CD4-positive, alpha-beta T cell treated with Interleukin-2 at 100 ng/mL for 4 hours (primary cell): ENCODE measurements at places on chromosomes 12 and 14.

- DNase-seq, result no peak
Observed at GRCh38 chr14:56487090-56487667, 92.4 kb upstream of the TMEM260 start.

- DNase-seq, result no peak
Observed at GRCh38 chr12:110353211-110353965, 50.1 kb downstream of the ANAPC7 start.

- no peak for DNase-seq
Observed at GRCh38 chr12:116179384-116179783, 98.1 kb downstream of the MED13L start.

DNA sequence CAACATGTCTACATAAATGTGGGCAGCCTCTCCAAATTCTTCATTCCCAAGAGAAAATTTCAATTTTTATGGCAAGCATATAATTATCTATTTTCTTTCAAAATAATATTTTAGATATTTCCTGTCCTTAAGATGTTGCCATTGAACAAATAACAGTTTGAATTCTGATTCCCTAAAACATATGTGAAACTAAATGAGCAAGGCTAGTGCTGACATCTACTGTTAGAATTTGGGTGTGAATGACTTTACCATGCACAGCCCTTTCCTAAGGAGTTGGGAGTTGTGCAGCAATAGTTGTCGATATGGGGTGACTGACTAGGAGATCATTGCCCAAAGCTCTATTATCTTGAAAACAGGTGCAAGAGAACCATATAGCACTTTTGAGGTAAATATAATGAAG, 108.2 kb upstream of the SLC38A4 start:
- DNase-seq, result peak; percentile 3

DNA sequence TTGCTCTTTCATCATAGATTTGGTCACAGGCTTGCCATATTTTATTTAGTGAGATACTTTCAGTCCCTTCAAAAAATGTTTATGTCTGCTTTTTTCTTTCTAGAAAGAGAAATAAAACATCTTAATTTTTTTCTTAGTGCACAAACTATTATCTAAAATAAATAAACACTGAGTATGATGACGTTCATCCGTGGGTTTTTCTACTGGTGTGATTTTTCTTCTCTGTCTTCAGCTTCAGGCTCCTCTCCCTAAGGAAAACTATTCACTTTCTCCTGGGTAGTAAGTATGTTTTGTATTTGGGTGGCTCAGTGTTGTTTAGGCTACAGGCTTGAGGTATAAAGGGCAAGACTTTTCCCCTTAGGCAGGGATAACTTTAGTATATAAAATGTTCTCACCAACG, 154.7 kb downstream of the DACT1 start:
- no peak for DNase-seq

DNA sequence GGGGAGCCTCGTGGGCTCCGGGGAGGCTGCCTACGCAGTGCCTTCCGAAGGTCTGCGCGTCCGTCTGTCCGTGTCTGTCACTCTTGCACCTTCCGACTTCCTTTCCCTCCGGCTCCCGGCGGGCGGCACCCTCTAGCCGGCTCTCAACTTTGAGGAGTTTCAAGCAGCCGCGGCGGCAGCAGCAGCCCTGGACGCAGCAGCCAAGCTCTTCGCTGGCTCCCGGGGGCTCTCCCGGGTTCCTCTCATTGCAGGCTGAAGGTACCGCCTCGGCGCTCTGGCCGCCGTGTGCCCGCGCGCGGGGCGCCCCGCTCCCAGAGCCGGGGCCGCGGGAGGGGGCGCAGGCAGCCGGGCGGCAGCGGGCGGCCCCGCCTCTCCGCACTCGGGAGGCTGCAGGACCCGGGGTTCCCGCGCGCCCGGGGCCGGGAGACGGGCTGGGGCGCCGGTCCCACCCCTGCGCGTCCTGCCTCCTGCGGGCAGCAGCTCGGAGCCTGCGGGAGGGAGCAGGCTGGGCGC, at the start of the genes AMIGO2 and PCED1B:
Gene AMIGO2, minus strand, starts transcription at position 492 of the 513 bp plus-strand sequence. CDS start 957 bp downstream, outside the sequence.
Gene PCED1B, plus strand, starts transcription at position 154 of the 513 bp plus-strand sequence. CDS start 155,443 bp downstream, outside the sequence.
- DNase-seq, result peak; percentile 68

GRCh38 chr14:24632761-24633160, 1.2 kb downstream of the GZMB start:
- no peak for DNase-seq

GRCh38 chr12:44779766-44780165, 96.3 kb downstream of the NELL2 start:
- no peak for DNase-seq

DNA sequence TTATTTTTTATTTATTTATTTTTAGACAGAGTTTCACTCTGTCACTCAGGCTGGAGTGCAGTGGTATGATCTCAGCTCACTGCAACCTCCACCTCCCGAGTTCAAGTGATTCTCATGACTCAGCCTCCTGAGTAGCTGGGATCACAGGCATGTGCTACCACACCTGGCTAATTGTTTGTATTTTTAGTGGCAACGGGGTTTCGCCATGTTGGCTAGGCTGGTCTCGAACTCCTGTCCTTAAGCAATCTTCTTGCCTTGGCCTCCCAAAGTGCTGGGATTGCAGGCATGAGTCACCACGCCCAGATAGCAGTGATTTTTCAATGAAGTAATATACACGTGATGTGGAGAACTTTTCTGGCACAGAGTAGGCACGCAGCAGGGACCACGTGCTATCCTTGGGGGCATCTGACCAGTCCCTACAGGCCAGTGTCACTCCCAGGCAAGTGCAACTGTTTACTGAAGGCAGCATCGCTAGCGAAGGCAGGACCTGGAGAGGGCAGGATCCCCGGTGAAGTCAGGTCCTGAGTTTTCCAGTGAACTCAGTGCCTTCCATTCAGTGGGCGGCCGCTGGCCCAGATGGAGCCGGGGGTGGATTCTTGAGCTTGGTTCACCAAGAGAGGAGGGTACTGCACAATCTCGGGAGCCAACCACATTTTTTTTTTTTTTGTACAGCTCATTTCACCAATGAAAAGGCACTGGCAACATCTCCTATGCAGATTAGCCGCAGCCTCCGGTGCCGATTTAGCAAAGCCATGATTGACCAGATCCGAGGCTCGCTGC, 11.1 kb upstream of the CLMN start:
- no peak for DNase-seq

DNA sequence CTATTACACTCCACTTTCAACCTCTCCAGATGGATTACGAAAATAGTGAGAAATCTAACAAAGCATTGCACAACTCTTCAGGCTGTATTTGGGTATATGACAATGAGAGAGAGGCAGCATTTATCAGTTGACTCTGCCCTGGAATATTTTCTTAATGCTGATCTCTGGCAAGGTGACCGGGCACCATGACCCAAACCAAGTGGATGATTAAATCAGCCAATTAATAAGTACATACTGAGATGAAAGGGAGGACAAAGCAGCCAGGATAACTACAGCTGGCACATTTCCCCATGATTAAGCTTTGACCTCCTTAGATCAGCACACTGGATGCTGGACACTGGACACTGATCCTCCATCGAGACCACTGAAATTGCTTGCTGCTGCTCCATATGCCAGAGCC, 218.2 kb downstream of the ASCL1 start:
- no peak for DNase-seq

GRCh38 chr12:27987331-27987730, 14.8 kb upstream of the PTHLH start:
- DNase-seq, result no peak

DNA sequence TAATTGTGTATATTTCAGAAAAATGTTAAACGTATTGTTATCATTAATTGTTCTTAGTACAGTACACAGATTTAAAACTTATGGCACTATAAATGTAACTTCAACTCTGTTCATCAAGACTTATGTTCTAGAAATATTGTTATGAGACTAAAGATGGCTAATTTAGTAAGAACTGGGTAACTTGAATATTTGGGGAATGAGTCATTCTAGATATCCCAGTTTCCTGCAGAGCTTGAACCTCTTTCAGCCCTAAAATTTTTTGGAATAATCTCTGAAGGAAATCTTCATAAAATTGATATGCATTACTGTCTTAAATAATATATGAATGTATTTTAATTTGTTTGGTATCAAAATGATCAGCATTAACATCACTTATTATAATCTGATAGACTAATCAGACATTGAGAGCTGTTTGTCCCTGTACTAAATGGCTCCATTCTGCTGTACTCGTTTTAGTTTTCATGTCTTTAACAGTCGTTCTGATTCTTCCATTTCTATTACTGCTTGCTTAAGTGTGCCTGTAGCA, 87.1 kb downstream of the VEZT start:
- no peak for DNase-seq

DNA sequence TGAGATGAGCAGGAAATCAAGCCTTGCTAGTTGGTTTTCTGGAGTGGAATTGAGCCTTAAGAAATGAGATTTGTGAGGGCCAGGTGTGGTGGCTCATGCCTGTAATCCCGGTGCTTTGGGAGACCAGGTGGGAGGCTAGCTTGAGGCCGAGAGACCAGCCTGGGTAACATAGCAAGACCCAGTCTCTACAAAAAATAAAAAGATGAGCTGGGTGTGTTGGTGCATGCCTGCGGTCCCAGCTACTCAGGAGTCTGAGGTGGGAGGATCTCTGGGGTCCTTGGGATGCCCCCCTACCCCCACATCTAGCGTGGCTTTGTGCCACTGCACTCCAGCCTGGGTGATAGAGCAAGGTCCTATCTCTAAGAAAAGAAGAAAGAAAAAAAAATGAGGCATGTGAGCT, 104.2 kb upstream of the RTL1 start:
- DNase-seq, result no peak

- DNase-seq, result no peak
Observed at GRCh38 chr12:131829791-131830334, 1.7 kb downstream of the MMP17 start.

GRCh38 chr12:54304187-54304810, 3.5 kb upstream of the NFE2 start:
- peak; percentile 20 for DNase-seq

- peak; percentile 38 for DNase-seq
Observed at GRCh38 chr12:127293507-127294310, 973.3 kb upstream of the TMEM132C start.

- no peak for DNase-seq
Observed at GRCh38 chr12:53736592-53736991, 9.3 kb upstream of the CALCOCO1 start.

DNA sequence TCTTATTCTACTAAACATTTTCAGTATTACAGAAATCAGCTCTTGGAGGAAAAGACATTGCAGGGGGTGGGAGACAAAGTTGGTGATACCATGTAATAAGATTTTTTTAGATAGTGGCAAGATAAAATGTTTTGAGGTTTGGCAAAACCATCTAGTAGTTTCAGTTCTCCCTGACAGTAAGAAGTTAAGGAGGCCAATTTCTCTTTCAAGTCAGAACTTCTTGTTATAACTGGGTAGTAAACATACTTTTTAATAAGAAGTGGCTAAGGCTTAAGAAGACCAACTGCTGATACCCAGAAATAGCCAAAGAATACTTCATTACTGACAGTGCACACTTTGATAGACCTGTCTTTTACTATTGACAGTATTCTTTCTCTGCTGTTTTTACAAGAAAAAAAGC, 452.3 kb downstream of the DIO2 start:
- no peak for DNase-seq

DNA sequence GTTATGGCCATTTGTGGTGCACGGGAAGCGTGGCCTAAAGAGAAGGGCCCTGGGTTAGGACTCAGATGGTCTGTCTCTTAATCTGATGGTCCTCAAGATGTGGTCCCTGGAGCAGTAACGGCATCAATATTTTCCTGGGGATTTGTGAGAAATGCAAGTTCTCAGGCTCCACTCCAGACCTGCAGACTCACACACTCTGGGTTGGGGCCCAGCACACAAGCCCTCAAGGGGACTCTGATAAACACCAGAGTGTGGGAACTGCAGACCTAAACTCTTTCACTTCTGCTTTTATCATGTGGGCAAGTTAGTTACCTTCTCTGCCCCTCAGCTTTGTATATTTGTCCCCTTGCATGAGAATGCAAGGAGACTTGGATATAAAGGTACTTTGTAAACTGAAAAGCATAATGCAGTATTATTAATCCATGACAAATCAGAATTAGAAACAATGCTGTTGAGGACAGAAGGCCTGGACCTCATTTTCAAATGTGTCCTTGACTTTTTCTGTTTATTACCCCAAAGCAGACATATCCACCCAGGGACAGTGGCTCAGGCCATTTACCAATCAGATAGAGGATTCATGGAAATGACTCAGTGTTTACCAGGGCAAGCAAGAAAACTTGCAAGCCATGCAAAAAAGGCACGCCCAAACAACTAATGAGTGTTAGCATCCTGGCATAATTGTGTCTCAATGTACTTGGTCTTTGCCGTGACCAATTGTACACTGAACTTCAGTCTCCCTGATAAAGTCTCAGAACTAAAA, 157.0 kb downstream of the ASCL1 start:
- DNase-seq, result no peak

DNA sequence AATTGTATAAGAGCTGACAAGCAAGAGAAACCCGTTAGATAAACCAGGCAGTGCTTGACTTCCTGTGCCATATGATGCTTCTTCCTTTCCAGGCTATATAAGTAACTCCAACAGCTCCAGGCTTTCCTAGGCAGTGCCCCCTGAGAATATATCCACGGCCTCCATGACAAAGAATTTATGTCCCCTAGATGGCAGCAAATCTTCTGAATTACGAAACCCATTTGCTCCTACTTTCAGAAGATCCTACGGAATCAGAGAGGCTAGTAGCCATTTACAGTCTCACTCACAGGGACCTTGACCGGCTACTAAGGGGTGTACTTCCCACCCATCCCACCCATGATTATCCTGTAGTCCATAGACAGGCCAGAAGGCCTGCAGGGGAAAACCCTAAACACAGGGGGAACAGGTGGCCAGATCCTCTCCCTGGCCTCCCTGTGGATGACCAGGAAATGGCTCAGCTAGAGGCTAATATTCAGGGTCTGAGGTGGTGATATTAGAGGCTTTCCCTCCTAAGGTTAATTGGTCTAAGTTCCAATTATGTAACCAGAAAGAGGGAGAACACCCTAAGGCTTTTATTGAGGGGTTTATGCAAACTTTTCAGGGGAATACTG, 77.2 kb upstream of the DCD start:
- peak; percentile 17 for DNase-seq
